ENCODE measurements at places on chromosomes 2 and 18.

DNA sequence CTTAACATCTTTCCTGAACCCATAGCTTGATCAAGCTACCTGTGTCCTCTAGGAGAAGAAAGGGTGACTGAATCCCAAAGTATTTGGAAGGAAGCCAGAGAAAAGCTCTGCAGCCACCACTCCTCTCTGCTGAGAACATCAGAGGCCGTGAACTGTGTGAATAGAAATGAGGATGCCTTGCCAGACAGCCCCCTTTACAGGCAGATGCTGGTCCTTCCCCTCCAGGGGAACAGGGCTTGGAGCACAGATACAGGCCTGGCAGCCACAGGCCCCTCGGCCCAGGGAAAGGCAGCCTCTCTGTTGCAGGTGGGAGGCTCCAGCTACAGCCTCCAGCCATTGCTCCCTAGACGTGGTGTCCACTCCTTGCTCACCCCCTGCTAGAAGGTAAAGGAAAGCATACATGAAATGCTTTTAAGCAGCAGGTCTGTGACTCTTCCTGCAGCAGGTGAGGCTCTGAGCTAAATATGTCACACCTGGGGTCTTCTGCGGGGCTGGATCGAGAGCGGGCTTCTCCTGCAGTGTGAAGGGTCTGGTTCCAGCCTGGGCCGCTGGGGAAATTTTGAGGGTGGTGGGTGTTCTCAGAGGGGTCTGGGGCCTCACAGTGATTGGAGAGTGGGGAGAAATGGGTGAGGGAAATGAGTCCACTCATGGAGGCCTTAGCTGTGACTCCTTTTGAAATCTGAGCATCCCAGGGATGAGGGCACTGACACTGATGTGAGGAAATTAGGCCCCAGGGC lies 234.0 kb downstream of the KLHL29 start:
- DNase-seq: no peak

GRCh38 chr2:119179991-119180390 lies 21.4 kb upstream of the C1QL2 start:
- DNase-seq: no peak

DNA sequence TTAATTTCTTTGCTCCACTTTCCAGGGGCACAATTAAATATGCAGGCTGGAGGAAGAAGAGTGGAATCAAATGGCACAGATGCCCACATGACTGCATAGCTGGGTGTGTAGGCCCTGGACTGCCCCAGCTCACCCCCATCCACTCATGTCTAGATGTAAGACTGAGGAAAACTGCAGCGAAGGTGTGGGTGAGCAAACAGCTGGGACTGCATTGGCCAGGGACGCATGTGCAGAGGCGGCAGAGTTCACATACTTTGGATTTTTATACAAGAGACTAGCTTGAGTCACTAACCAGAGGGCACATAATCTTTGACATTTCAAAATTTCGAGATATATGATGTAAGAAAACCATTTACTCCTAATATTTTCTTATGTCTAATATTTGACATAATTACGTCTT lies 60.1 kb downstream of the SPIRE1 start:
- DNase-seq: no peak

DNA sequence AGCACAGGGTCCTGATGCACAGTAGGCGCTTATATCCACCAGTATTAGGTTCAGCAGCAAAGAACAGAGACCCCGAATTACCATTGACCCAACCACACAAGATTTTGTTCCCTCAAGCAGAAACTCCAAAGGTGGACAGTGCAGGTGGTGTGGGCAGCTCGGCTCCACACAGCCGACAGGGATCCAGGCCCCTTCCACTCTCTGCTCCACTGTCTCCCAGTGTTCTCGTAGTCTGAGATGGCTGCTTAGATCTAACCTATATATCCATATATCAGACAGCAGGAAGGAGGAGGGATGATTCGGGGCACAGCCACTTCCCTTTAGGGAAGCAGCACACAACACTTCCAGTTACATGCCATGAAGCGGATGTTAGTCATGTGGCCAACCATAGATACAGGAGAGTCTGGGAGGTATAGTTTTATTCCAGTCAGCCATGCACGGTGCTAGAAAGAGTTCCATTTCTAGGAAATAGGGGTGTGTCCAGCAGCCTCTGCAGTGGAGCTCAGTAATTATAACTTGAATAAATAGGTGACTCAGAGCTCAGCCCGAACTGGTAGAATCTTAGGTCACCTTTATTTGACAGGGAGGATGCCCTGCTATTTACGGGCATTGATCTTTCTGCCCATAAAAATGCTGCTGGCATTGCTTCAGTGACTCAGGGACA lies 158.9 kb downstream of the TWIST2 start:
- DNase-seq: no peak

DNA sequence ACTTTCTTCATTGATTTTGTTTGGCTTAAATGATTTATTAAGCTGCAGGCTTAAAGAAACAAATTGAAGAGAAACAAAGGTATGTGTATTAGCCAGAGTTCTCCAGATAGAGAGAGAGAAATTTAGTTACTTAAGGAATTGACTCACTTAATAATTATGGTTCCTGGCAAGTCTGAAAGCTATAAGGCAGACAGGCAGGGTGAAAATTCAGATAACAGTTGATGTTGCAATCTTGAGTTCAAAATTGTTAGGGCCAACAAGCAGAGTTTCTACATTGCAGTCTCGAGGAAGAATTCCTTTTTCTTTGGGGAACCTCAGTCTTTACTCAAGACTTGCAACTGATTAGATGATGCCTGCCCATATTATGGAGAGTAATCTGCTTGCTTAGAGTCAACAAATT lies 593.5 kb downstream of the ADCYAP1 start:
- no peak for DNase-seq

- DNase-seq: no peak
These were observed 5.8 kb upstream of the CTDSP1 start for GRCh38 chr2:218393750-218394290.

DNA sequence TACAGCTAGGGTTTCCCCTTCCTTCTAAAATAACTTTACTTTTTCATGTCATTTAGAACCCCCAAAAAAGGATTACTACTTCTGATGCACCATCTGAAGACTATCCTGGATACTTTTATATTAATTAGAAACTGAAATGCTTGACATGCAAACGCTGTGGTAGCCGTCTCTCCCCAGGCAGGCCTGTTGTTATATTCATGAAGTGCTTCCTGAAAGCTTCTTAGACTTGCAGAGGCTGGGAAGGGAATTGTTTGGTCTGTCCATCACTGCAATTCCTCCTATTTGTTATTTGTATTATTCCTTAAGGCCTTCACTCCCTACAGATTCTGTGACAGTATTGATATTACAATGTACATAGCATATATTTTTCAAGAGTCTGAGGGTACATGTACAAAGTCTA lies 370.2 kb downstream of the NRXN1 start:
- no peak for DNase-seq

GRCh38 chr2:84197901-84198300 lies 261.2 kb downstream of the SUCLG1 start:
- DNase-seq: no peak

DNA sequence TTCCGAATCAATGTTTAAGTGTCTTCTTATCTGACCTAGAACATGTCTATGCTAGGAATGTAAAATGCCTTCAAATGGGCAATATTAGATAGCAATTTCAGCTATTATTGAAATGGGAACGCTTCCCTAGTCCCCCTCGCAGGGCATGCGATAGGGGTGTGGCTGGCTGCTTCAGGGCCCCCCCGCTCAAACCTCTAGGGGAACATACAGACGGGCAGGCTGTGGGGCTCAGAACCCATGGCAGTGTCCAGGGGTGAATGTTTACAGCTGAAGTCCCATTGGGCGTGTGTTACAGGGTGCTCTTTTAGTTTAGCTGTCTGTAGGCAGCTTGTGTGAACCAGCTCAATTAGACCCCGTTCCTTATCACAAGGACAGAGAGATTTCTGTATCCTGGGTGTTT lies 315.9 kb downstream of the DSEL start:
- DNase-seq: no peak

DNA sequence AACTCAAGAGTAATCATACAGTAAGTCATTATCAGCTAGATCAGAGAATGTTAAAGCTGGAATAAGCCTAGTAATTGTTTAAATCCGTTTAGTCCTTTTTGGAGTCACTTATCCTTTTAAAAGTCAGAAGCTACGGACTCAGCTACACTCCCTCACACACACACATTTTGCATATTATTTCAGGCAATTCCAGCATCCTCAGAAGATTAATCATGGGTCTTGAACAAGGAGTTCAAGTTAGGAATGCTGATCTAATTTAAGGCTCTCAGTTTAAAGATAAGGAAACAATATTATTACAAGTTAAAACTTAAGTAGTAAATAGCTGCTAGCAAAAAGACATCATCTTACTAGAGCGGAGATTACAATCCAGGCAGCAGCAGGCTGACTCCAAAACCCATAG lies 74.3 kb downstream of the GTF3C3 start:
- DNase-seq: no peak

Measured in activated CD4-positive, alpha-beta T cell treated with anti-CD3 and anti-CD28 coated beads, Interleukin-2, amount 50 U/mL, for 4 hours (primary cell).